ENCODE measurements at places on chromosomes 1 and 21.

DNA sequence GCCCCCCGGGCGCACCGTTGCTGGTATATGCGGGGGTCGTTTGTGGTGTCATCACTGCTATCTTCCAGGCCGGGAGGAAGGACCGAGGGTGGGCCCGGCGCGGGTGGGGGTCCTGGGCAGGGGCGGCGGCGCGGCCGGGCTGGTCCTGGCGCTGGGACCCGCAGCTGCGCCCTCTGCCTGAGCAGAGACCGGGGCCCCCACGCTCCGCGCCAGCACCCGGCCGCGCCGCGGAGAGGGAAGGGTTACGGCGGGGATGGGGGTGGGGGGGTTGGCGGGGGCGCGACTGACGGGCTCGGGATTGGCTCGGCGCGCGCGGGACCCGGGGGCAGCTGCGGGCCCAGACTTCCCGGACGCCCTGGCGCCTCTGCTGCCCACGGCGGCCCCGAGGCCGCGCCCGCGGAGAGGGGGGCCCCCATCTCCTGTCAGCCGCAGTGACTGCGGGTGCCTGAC lies 13.8 kb upstream of the SAMD11 start:
- no peak for DNase-seq

DNA sequence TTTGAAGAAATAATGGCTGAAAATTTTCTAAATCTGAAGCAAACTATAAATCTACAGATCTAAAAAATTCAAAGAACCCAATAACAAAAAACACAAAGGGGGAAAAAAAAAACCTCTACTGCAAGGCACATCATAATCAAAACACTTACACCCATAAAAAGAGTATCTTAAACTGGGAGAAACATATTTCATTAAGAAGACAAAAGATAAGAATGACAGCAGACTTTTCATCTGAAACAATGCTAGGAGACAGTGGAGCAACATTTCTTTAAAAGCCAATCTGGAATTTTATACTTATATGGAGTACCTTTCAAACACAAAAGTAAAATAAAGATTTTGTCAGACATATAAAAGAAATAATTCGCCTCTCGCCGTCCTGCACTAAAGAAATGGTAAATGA lies 49.1 kb downstream of the COP1 start:
- no peak for DNase-seq

DNA sequence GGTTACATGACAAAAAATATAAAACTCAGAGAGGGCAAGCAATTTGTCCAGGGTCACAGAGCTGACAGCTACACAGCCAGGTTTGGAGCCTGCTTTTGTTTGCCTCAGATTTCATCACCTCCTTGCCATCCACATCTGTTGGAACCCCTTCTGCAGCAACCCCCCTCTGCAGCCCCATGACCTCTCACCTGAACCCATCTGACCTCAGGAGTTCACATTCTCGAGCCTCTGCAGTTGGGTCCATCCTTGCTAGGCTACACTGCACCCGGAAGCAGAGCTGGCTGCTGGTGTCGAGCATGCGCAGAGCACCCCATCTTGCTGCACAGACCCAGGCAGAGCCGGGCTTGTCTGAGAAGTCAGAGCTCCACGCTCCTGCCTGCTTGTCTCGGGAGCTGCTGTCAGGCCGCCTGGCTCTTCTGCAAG lies 10.0 kb downstream of the C1QB start:
- no peak for DNase-seq

GRCh38 chr1:228088586-228089498 lies 6.3 kb downstream of the ARF1 start:
- DNase-seq = peak; percentile 69

- peak; percentile 39 for DNase-seq
Measured at GRCh38 chr1:32967888-32968568, 3.4 kb upstream of the RNF19B start.

DNA sequence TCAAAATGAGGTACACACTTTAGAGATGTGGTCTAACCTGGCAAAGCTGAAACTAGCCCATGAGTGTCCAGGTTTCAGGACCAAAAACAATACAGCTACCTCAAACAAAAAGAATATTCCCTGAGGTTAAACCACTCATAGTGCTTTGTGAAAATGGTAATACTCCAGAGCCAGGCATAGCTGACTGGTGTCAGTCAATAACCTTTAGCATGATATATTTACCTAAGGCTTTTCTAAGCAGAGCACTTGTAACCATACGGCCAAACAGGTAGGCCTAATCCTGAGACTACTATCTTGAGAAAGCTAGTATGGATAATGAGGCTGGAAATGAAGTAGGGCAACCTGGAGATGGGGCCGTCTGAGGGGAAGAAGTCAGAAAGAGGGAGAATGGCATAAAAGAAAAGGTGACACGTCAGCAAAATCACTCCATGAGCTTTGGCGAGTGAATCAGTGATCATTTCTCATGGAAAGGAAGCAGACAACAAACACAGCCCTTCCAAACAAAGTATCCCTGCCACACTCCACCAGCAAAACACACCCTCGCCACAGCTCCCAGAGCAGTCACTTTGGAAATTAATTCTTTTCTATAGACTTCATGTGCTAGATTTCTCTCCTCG lies 1.7 kb upstream of the LRRC52 start:
- no peak for DNase-seq

- DNase-seq = no peak
Measured at GRCh38 chr1:155301342-155301841, at the start of gene PKLR. Gene PKLR, minus strand, starts transcription at chr1:155301438. Its CDS starts 43 bp downstream, at chr1:155301395.

DNA sequence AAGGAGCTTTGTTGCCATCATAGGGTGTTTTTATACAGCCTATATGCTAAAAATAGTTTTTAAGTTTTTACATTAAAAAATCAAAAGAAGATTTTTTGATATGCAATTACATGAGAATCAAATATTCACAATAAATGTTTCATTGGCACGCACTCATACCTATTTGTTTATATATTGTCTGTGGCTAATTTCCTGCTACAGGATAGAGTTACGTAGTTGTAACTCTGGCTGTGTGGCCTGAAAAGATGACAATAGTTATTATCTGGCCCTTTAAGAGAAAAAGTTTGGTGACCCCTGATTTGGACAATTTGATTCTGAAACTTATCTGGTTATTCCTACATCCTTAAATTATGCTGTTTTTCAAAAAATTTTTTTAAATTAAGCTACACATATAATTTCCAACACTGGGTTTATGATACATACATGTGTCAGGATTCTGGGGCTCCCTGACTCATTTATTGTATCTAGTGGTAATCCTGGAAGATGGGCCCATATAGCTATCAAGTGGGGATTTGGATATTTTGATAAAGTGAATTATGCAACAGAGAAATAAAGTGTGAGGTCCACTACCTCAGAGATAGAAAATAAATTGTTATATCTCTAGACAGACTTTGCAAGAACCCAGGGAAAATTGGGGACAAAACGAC lies 370.2 kb upstream of the LYPLAL1 start:
- DNase-seq = no peak

DNA sequence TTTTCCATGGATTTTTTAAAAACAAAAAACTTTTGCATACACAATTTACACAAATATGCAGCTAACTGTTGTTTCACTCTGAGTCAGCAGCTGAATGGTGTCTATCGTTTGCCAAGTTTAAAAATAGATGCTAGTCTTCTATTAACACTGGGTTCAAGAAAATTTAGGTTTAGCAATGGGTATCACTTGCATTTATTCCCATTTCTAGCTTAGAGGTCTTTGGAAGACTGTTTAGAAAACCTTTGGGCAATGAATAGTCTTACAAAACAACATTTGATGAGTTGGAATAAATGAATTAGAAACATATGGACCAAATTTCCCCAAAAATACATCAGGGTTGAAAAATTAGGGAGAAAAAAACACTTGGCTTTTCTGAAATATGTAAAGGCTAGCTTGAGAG lies 165.8 kb downstream of the LYPLAL1 start:
- peak; percentile 74 for DNase-seq

DNA sequence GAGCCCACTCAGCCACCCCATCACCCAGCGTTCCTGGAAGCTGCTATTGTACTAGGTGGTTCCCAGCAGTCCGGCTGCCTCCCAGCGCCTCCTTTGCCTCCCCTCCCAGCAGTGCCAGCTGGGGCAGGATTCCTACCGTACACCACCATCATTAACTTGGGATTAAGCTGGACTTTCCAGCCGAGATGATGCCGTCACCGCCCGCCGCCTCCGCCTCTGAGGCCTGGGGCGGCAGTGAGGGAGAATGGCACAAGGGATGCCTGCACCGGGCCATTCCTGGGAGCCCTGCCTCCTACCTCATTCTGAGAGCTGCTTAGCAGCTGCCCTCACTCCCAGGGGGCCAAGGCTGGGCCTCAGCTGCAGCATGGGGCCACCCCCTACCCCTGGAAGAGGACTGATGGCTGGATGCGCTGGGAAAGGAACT lies 13.2 kb downstream of the CNTN2 start:
- DNase-seq = no peak

GRCh38 chr1:169031566-169032224 lies 74.8 kb upstream of the ATP1B1 start:
- peak; percentile 34 for DNase-seq

DNA sequence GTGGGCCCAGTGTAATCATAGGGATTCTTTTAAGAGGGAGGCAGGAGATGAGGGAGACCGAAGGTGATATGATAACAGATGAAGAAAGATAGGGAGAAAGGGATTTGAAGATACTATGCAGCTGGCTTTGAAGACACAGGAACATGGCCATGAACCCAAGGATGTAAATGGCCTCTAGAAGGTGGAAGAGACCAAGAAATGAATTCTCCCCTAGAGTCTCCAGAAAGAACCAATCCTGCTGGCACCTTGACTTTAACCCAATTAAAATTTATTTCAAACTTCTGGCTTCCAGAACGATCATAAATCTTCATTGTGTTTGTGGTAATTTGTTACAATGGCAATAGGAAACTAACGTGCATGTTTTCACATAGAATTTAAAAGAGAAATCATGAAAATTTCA lies 95.0 kb upstream of the GORAB start:
- DNase-seq = no peak

- DNase-seq = peak; percentile 48
Measured at GRCh38 chr1:212104586-212105325, 69.2 kb downstream of the DTL start.

- no peak for DNase-seq
Measured at GRCh38 chr21:15053500-15053899, 11.3 kb downstream of the NRIP1 start.

DNA sequence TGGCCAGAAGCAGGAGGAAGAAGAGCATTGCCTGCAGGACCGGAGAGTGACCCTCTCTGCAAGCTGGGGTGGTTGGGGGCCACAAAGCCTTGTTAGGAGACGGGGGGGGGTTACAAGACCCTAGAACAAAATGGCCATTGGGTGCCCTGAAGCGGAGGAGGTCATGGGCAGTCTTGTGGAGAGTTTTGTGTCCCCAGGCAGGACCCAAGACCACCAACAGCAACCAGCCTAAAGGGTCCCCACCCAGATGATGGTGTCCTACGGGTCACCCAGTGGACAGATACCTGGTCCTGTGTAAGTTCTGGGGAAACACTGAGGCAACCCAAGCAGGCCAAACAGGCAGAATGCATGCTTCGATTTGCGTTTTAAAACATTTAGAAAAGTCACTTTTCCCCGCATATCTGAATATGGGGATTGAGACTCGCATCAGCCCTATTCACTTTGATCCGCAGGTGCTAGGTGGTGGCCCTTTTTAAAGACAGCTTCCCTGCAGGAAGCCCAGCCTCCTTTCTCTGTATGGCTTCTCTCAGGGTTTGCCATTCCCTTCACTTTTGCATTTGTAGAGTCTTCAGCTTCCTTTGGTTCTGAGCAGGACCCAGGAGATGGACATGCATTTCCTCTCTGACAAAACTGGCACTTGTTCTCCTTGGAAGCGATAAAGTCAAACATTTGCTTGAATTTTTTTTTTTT lies 21.1 kb downstream of the GNG4 start:
- DNase-seq = no peak

DNA sequence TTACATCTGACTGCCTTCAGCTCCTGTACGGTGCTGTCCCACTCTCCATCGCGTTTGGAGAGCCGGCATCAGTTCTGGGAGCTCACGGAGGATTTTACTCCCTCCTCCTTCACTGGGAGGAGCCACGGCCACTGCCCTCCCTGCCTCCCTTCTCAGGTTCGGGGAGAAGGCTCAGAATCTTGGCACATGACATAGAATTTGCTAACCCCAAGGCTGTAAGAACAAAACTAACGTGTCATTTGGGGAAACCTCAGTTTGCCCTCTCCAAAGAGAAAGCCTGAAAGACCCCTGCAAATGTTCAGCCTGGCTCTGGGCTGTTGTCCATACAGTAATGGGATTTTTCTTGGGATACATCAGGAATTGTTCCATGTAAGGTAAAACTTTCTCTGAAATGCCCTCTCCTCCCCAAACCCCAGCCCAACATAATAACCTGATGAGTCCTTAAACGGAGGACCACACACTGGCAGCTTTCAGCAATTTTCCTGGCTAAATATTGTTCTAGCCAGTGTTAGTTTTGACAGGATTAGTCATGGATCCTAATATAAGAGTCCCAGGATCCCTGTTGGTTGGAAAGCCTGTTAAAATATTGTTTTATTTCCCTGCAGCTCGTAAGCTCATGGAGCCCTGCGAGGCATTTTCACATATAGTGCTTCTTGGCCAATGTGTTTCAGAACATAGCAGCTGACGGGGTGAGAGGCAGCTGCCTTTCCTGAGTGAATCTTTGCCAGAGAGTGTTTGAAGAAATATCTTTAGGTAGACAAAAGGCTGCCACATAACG lies 98.8 kb downstream of the RHOU start:
- no peak for DNase-seq

GRCh38 chr21:34670220-34670961 lies 1.6 kb downstream of the CLIC6 start:
- no peak for DNase-seq

DNA sequence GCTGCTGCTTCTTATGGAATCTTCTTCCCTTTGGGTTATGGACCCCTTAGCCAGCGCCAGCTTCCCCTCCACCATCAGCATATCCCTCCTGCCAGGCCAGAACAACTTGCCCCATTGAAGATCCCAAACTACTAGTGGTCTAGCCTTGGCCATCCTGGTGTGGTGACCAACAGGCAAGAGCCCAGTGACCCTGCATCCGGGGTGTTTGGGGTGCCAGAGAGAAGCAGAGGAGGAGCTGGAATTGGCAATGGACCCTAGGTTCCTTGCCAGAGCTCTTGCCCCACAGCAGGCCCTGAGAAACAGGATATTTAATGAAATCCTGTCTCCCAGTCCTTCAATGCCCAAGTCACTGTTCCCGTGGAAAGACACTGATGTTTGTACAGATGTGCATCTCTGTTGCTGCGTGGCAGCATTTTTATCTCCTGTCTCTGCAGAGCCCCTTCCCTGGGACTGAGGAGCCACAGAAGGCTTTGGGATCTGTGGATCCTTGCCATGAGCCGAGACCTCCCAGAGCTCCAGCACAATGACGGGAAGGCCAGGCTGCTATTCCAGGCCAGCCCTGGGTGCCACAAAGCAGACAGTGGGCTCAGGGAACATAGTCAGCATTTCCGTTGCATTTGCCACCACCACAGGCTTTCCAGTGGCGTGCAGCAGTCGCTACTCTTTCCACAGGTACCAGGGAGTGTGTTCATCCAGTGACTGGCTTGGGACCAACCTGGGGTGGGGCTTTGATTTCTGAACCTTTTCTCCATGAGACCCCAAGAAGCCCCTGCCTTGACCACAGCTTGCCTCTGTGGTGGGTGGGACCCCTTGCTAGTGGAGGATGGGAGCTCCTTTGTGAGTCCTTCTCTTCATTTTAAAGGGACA lies 21.6 kb downstream of the NAV1 start:
- DNase-seq = no peak

- no peak for DNase-seq
Measured at GRCh38 chr1:151958959-151959358, 34.7 kb downstream of the S100A10 start.

Measured in fibroblast of the aortic adventitia (primary cell).